Naive thymus-derived CD8-positive, alpha-beta T cell (primary cell): ENCODE measurements at places on chromosomes 5 and 9.

GRCh38 chr5:116613445-116613844, 38.8 kb upstream of the SEMA6A start:
- DNase-seq: no peak

GRCh38 chr9:89756891-89757537, 152.2 kb downstream of the GADD45G start:
- no peak for DNase-seq

DNA sequence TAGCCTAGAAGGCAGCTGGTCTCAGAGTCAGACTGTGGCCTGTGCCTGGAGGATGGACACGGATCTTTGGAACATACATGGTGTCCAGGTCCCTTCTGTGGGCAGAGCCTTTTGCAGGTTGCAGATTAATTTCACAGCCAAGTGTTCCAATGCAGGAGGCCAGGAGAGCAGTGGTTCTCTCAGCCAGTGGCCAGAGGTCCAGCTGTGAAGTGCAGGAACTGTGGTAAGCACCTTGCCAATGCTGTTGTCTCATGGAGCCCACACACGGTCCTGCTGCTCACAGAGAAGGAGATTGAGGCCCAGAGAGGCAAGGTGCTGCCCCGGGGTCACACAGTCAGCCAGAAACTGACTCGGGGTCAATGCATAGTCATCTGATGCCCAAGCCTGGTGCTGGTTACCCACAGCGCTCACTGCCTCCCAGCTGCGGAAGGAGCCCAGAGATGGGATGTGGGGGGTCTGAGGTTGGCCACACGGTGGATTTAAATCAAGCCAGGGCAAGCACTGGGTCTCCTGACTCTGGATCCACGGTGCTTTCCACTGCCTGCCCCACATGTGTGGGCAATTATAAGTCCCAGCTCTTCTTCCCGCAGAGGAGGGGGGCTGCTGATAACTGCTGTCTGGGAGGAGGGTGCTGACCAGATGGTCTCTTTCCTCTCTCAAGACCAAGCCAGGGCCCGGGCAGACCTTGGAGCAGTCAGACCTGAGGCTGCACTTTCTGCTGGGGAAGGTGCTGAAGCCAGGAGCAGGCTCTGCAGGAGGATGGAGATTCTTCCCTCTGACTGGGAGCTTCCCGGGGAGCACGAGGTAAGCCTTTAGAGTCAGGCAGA, 2.8 kb downstream of the PDGFRB start:
- DNase-seq: no peak

- DNase-seq: no peak
These were observed 76.3 kb downstream of the ZNF608 start for GRCh38 chr5:124669956-124670721.

GRCh38 chr5:172581315-172581714, 59.7 kb upstream of the NEURL1B start:
- DNase-seq: no peak

GRCh38 chr9:83509402-83509801, 28.8 kb downstream of the FRMD3 start:
- DNase-seq: no peak

DNA sequence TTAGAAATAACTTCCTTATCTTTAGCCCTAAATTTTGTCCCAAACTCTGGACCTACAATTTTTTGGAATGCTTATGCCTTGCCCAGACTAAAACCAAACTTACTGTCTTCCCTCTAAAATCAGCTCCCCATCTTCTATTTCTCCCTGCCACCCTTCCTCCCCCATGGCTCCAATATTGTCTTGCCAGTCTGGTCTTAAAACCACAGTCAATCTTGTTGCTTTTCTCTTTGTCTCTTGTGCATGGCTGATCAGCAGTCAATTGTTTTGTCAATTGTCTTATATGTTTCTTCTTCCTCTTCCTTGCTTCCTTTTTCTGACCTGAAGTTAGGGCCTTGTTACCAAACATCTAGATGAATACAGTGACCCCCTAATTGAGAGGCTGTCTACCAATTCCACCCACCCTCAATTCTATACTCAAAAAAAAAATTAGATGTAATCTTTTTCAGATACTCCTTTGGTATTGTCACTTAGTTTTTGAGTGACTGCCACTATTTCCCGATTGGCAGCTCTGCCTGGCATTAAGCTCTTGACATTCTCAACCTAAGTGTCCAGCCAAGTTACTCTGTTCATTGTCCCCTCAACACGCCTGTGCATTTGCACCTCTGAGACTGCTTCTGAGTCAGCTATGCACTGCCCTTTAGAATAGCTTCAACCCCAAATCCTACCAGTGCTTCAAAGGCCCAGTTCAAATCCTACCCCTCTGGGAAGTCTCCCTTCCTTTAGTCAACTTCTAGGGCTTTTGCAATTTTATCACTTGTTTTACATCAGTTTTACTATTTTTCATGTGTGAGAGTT, 2.5 kb downstream of the PDCD1LG2 start:
- no peak for DNase-seq

- DNase-seq: no peak
These were observed 18.3 kb downstream of the MOCS2 start for GRCh38 chr5:53091289-53091688.

GRCh38 chr5:60448600-60448999, 251.4 kb downstream of the DEPDC1B start:
- no peak for DNase-seq

DNA sequence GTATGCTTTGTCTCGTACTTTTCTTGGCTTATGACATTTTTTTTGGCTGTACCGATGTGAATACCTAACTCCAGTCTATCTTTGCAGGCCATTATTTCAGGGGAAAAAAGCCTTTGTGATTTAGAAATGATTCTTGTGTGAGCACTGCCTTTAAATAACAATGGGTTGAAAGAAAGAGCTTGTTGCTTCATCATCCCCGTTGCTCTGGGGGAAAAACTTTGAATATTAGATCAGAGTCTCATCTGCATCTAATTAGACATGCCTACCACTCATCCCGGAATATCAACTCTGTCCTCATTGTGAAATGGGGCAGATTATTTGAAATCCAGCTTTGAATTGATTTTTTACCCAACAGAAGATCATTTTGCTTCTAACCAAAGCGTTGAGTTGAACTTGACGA, 13.5 kb downstream of the CXCL14 start:
- DNase-seq: no peak

DNA sequence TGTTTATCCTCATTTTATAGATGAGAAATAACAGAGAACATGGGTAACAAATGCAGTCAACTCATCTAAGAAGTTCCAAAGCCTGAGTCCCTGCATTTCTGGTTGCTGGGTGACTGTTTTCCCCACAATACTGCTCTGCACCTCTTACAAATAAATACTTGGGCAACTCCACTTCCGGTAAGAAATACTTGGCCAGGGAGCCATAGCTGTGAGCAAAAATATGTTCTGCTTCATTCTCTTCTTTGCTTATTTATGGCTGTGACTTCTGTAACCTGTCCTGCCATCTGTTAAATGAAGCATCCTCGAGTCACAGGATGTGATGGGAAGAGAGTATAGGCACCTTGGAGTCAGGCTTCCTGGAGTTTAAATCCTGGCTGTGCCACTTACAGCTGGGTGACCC, 49.9 kb downstream of the GDNF start:
- no peak for DNase-seq

GRCh38 chr5:113166852-113167366, 190.3 kb downstream of the DCP2 start:
- DNase-seq: no peak

- DNase-seq: no peak
These were observed 21.0 kb upstream of the UBLCP1 start for GRCh38 chr5:159241946-159242552.

DNA sequence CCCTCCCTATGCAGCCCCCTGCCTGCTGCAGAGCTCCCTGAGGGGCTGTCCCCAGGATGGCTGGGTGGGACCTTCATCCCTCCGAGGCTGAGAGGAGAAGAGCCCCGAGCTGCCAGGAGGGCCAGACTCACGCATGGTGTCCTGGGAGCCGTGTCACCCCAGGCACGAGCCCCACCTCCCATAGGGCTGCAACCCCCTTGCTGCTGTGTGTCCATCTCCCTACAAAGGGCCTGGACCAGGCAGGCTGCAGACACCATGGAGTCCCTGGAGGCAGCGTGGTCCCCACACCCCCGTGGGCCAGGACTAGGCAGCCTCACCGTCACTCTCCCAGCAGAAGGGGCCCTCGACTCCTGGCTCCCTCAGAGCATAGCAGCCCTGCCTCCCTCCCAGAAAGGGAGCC, 11.2 kb upstream of the SEC16A start:
- DNase-seq: no peak

DNA sequence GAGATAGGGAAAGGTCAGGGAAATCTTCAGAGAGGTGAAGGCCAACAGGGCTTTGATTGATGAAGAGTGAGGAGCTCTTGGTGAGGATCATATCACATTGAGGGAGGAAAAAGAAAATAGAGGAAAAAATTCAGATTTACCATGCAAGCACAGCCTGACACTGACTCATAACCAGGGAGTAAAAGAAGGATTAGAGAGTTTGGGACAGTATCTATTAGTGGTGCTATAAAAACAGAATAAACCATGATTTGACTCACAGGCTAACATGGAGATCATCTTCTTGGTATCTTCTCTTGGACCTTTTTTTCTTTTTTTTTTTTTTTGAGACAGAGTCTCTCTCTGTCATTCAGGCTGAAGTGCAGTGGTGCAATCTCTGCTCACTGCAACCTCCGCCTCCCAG, 44.4 kb downstream of the MUSK start:
- no peak for DNase-seq

GRCh38 chr5:138470322-138471051, 5.2 kb downstream of the EGR1 start:
- no peak for DNase-seq

DNA sequence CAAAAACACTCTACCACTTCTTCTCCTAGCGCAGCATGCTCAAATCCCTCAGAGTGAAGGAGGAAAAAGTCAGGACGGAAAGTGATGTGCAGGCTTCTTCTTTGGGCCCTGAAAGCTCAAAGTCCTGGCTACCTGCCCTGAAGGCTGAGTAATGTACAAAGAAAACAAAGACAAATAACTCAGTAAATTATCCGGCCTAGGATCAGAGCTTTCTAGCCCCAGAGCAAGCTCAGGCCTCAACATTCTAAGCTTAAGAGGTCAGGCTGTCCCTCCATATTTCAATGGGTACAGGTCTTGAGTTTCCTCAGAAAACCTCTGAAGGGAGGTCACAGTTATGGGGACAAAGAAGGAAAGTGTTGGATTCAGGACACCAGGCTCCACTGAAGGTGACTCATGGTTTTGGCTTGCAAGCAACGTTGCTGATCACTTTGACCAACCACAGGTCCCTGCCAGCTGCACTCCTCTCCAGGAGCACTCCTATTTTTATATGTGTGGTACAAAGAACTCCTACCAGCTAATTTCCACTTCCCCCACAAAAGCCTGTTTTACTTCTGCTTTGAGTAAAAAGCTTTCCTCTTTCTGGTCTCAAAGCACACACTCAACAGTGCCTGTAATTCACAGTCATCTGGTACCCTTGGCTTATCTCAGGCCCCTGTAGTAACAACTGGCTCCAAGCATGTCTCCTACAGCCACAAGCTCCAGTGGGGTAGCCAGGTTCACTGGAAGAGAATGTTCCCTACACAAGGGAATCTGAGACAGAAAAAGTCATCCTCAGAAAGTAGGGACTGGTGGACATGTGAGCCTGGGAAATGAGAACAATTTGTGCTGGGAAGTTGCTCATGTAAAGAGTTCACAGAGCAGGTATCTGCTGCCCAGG, 115.7 kb downstream of the UGCG start:
- no peak for DNase-seq

GRCh38 chr9:136901516-136902258, 15.4 kb downstream of the TRAF2 start:
- peak; percentile 27 for DNase-seq

GRCh38 chr5:148523139-148523538, 131.2 kb downstream of the HTR4 start:
- DNase-seq: no peak

DNA sequence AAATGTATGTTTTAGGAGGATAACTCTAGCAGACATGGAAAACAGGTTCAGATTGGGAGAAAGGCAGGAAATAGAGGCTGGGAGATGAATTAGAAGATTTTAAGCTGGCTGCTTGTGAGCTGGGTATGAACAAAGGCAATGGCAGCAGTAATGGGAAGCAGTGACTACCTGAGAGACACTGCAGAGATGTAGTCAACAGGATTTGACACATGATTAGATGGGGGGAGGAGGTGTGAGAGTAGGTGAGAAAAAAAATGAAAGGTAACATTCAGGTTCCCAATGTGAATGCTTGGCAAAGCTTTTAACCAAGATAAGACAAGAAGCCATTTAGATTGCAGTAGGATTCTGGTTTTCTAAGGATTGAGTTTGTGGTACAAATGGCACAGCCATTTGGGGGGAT, 22.8 kb upstream of the IFNE start:
- no peak for DNase-seq

- DNase-seq: no peak
These were observed 29.1 kb upstream of the IRX2 start for GRCh38 chr5:2780421-2781171.

- DNase-seq: no peak
These were observed 144.7 kb downstream of the SAXO1 start for GRCh38 chr9:18888290-18888689.

DNA sequence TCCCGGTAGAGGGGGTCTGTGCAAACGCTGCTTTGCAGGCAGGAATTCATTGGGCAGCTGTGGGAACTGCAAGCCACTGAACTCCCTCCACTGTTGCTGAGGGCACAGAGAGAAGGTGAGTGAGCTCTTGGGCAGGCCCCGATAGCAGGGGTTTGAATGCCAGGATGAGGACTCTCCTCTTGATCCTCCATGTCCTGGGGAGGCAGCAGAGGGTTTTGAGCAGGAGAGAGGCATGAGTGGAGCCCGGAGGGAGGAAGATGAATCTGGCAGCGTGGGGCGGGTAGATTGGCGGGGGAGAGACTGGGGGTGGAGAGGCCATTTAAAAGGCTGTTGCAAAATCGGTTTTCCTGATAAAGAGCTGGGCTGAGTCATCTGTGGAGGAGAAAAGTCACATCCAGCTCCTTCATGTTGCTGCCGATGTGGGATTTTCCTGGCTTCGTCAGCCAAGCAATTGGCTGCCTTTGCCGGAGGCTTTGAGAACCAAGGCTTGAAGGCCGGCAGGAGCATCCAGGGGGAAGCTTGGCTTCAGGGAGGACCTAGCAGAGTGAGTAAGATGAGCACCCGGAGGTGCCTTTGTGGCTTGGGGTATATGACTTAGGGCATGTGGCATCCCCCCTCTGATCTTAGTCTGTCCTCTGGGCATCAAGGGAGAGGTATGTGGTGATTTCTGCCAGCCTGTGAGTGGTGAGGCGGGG, at the start of gene SYNPO:
Gene SYNPO (plus strand): TSS at position 350 of the 695 bp plus-strand sequence. CDS start 7,616 bp downstream, outside the sequence.
- DNase-seq: no peak

DNA sequence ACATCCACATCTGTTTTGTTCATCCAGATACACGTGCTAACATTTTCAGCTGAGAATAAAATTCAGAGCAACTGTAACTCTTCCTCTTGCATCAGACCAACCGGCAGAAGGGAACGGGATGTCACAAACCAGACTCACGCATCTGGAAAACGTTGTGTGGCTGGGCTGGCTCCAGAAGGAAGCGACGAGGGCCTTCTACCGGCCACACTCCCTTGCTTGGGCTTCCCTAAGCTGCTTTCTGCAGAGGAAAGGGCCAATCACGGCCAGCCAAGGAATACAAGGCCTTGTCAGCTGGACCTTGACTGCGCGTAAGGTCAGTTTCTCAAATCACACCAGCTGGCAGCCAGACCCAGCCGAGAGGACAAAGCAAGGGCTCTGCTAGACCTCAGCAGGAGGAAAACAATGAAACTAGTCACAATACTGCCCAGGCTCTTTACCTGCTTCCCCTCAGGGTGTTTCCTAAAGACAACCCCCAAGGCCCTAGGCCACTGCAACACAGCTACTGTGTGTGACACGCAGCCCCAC, 106.1 kb downstream of the THBS4 start:
- DNase-seq: no peak

- no peak for DNase-seq
These were observed 1.3 kb upstream of the ZNF366 start for GRCh38 chr5:72508241-72509170.
